Osteoblast (primary cell): ENCODE measurements at places on chromosomes 13 and 19. TPM values are rescaled to one million over a fixed set of nuclear protein-coding genes. Genes with fewer than 3 reads are reported as not detected.
A peak's percentile ranks its signal among the peaks of the same experiment; 100 is the strongest.

STARD13 gene
- total RNA-seq = 28.2 and 28.3 TPM in 2 replicates

BCL2L12 gene
- total RNA-seq = 4.4 and 5.1 TPM in 2 replicates

GARIN5A gene
- 0.29 and 0.36 TPM in 2 replicates for total RNA-seq

ADGRE2 gene
- total RNA-seq = 0.59 and 0.72 TPM in 2 replicates

HRC gene
- not detected in 2 replicates for total RNA-seq

ZNF534 gene
- total RNA-seq = not detected in 2 replicates

CCDC124 gene
- total RNA-seq = 15.9 and 21.5 TPM in 2 replicates

TBXA2R gene
- 1.4 and 1.5 TPM in 2 replicates for total RNA-seq

OR7A5 gene
- total RNA-seq = not detected in 2 replicates

FAM174C gene
- 21.8 and 25.0 TPM in 2 replicates for total RNA-seq

DNAJC15 gene
- 13.0 and 17.0 TPM in 2 replicates for total RNA-seq

DNA sequence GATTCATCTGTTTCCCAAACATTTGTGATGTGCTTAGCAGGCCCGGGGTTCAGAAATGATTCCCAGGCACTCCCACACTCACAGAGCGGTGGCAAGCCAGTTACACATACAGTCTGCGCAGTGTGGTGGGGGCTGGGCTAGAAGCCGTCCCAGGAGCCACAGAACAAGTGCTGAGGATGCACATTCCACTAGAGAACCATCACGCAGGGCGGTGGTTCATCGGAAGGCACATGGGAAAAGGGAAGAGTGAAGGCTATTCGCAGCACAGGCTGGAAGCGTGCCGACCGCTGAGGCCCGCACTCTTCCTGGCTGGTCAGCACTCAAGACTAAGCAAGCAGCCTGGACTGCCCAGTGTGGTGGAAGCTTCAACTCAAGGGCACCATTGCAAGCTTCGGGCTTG is 126.3 kb upstream of the SLC7A1 start:
- no peak overlapping the region for H3K4me3 ChIP-seq
- no peaks in the 10 kb centered on the region for H3K36me3 ChIP-seq
- peaks cover 28% of the 10 kb centered on the region for H3K27me3 ChIP-seq
- H3K27ac ChIP-seq = no peak overlapping the region
- no peak for DNase-seq

GRCh38 chr13:73334445-73334844 is 275.6 kb downstream of the KLF5 start:
- no peaks in the 10 kb centered on the region for H3K4me1 ChIP-seq
- no peaks in the 10 kb centered on the region for H3K27me3 ChIP-seq
- H3K27ac ChIP-seq = no peak overlapping the region
- H3K36me3 ChIP-seq = no peaks in the 10 kb centered on the region

DNA sequence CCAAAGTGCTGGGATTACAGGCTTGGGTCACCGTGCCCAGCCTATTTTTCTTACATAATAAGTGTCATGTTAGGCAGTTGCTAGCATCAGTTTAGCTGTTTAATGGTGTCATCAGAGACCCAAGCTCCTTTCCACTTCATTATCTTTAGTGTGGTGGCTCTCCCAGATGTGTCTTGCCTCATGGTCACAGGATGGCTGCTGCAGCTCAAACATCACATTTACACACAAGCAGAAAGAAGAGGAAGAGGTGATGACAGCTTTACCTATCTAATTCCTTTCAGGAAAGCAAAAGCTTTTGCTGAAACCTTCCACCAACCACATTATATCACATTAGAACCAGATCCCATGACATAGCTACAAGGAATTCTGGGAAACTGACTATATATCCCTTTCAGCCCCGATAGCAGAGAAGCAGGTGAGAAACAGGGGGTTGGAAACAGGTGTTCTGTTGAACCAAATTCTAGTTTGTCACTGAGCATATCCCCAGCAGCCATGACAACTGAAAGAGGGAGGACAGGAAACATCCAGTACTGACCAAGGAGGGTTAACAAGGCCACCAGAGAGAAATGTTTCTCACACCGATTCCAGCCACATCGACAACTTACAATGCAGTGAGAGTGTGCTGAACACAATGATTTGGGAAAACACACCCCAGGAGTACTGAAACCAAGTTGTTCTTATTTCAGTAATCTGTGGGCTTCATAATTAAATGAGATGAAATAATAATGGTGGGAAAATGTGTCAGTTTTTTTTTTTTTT is 617.0 kb downstream of the UQCRFS1 start:
- no peaks in the 10 kb centered on the region for H3K4me1 ChIP-seq
- DNase-seq = no peak
- H3K36me3 ChIP-seq = no peaks in the 10 kb centered on the region

DNA sequence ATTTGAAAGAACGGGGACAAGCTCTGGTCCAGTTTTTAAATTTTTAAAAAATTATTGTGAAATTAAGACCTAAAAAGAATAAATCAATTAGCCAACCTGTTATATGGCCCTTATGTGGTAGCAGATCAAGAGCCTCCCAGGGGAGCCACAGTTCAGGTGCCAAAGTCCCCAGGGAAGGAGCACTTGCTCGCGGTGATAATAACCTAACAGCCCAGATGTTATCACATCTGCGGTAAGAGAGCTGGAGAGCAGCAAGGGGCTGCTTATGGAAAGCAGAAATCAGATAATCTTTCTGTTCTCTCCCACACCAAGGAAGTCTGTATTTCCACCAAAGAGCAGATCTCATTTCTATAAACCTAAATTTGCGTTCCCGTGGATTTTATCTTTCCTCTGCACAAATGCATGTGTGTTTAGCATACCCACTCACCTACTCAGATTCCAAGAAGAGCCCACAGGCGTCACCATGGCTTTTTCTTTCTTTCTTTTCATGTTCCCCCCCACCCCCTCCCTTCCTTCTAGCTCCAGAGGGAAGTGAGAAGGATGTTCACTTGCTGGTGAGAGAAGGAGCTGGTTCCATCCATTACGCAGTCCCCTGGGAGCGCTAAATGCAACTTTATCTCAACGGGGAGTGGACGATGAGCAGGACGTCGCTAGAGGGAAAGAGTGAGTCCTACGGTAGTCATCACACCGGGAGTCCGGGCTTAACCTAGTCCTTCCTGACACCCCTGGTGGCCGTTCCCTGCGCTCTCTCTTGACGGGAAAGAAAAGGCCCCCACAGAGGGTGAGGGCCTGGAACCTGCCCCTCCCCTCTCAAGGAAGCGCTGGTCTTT is 1.6 kb upstream of the POU4F1 start:
- no peak overlapping the region for H3K4me3 ChIP-seq
- H3K4me1 ChIP-seq = peaks cover 7% of the 10 kb centered on the region
- DNase-seq = no peak
- no peak overlapping the region for H3K27ac ChIP-seq
- H3K27me3 ChIP-seq = peaks cover 95% of the 10 kb centered on the region

DNA sequence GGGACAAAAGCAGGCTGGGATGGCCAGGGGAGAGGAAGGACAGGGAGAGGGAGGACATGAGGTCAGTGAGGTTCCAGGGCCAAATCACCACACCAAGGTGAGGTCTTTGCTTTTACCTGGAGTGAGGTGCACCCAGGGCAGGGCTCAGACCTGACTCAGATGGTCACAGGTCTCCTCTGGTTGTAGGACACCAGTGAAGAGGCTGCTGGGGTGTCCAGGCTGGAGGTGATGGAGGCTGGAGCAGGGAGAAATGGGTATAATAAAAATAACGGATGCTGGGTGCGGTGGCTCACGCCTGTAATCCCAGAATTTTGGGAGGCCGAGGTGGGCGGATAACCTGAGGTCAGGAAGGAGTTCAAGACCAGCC is 6.9 kb downstream of the GRAMD1A start:
- H3K36me3 ChIP-seq = peaks cover 20% of the 10 kb centered on the region
- no peak overlapping the region for H3K4me3 ChIP-seq
- DNase-seq = peak; percentile 59
- no peaks in the 10 kb centered on the region for H3K27me3 ChIP-seq
- peaks cover 18% of the 10 kb centered on the region for H3K4me1 ChIP-seq

GRCh38 chr13:97111756-97112155 is 110.4 kb upstream of the MBNL2 start:
- DNase-seq = no peak
- no peaks in the 10 kb centered on the region for H3K36me3 ChIP-seq
- H3K4me3 ChIP-seq = no peak overlapping the region

DNA sequence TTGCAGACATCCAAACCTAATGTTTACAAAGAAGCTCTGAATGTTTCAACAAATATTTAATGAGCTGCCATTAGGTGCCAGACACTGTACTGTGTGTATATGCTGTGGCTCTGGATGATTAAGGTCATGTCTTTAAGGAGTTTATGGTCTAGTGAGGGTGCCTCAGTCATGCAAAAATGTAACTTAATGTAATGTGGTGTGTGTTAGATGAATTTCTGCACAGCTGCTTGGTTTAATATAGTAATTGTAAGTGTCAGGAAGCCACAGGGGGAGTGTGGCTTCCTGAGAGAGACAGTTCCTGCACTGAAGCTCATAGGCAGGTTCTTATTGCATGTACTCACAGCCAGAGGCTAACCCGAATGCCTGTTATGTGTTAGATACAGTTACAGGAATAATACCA is 43.3 kb downstream of the SPATA13 start:
- H3K4me3 ChIP-seq = no peak overlapping the region
- no peak overlapping the region for H3K27ac ChIP-seq
- H3K4me1 ChIP-seq = peaks cover 9% of the 10 kb centered on the region
- H3K27me3 ChIP-seq = peaks cover 3% of the 10 kb centered on the region
- no peaks in the 10 kb centered on the region for H3K36me3 ChIP-seq

DNA sequence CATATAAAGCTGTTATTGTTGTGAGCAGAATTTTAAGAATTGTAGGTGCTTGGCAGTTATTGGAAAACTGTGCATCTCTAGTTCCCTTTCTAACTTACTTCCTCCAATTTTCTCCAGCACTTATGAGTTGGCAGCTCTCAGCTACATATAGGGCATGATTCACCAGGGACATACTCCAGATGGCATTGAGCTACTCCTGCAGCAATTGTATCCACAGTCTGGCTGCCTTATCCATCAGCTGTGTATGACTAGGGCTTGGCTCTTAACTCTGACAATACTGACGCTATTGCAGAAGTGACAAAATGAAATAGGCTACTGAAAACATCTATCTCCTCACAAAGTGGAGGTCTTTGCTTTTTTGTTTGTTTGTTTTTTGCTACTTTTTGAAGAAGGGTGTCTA is 276.7 kb downstream of the POU4F1 start:
- H3K27me3 ChIP-seq = no peaks in the 10 kb centered on the region
- H3K27ac ChIP-seq = no peak overlapping the region
- DNase-seq = no peak
- H3K36me3 ChIP-seq = no peaks in the 10 kb centered on the region
- no peak overlapping the region for H3K4me3 ChIP-seq

DNA sequence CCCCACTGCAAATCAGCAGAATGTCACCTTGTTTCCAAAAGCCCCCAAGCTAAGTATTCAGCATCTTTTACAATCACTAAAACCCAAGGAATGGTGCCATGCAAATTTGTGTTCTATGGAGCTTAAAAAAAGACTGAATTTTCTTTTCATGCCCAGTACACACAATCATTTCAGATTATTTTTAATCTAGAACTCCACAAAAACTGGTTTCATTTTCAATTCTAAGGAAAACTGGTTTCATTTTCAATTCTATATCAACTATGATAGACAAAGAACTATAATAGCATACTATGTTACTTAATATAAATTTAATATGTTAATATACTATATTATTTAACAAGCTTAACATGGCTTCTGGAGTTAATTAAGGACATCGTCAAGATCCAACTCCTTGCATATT is 88.4 kb upstream of the DOCK9 start:
- H3K27ac ChIP-seq = no peak overlapping the region
- no peak overlapping the region for H3K4me3 ChIP-seq
- DNase-seq = no peak
- peaks cover 21% of the 10 kb centered on the region for H3K4me1 ChIP-seq

- H3K27ac ChIP-seq = no peak overlapping the region
- H3K36me3 ChIP-seq = peaks cover 3% of the 10 kb centered on the region
- H3K4me3 ChIP-seq = no peak overlapping the region
- DNase-seq = no peak
- no peaks in the 10 kb centered on the region for H3K4me1 ChIP-seq
These were observed 6.2 kb downstream of the CARD8 start for GRCh38 chr19:48249502-48250014.

DNA sequence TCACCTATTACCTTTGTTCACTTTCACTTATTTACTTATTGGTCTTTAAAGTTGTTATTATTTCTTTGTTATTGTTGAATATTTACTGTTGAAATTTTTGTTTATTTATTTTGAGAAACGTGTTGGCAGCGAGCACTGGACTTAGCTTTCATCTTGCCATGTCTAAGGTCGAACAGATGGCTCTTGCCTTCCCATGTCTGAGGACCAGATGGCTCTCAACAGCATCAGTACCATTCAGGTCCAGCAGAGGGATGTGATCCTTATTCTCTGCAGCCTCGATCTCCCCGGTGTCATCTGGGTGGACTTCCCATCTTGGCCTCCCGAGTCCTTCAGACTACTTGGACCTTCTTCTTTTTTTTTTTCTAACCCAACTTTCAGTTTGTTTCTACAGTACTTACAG is 1437.6 kb downstream of the UQCRFS1 start:
- no peaks in the 10 kb centered on the region for H3K4me1 ChIP-seq
- DNase-seq = no peak
- H3K36me3 ChIP-seq = no peaks in the 10 kb centered on the region
- no peak overlapping the region for H3K27ac ChIP-seq

DNA sequence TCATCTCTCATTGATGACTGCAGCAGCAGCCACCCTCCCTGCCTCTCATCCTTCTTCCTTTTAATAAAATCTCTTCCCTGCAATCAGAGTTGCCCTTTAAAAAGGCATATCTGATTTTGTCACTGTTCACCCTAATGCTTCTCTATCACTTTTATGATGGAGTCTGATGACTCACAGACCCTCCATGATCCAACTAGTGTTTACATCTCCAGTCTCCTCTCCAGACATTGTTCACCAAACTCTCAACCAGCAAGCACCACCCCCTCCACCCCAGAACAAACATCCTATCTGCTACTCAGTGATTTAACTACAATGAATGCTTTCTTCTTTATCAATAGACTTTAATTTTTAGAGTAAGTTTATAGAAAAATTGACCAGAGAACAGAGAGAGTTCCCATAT is 59.5 kb downstream of the TNFSF11 start:
- no peaks in the 10 kb centered on the region for H3K36me3 ChIP-seq
- no peaks in the 10 kb centered on the region for H3K27me3 ChIP-seq
- no peak overlapping the region for H3K27ac ChIP-seq
- no peak for DNase-seq
- H3K4me1 ChIP-seq = no peaks in the 10 kb centered on the region

GRCh38 chr13:20378721-20379120 is 146.6 kb upstream of the GJB6 start:
- no peak for DNase-seq
- peaks cover 55% of the 10 kb centered on the region for H3K27me3 ChIP-seq
- no peak overlapping the region for H3K4me3 ChIP-seq
- H3K36me3 ChIP-seq = no peaks in the 10 kb centered on the region
- no peaks in the 10 kb centered on the region for H3K4me1 ChIP-seq

DNA sequence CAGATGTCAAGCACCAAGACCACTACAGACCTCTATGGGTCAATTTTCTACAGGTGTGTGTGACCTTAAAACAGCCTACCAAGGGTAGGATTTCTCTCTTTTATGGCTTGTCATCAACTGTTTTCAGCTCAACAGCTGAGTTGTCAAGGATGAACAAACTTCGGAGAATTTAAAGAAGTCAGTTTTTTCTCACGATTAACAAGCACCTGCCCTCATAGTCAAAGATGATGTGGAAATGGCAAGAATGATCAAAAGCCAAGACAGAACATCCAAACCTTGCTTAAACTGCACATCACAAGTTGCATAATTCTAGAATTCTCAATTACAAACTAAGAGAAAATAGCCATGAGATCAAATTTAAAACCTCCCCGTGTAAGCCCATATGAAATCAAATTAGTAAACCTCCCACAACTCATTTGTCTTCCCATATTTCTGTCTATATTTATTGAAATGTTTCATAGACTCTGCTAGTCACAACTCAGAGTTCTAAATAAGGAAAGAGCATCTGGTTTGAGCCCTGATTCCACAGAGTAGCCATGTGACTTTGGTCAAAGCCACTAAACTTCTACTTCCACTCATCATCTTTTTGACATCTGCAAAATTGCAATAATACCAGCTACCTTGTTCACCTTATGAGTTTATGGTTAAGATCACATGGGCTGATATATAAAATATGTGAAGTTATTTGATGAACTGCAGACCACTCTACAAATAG is 521.5 kb upstream of the HTR2A start:
- no peaks in the 10 kb centered on the region for H3K36me3 ChIP-seq
- H3K27ac ChIP-seq = no peak overlapping the region
